ENCODE measurements at places on chromosomes 2 and 18. TPM values are rescaled to one million over a fixed set of nuclear protein-coding genes. Genes with fewer than 3 reads are reported as not detected.

- peaks cover 4% of the 10 kb centered on the region for H3K27me3 ChIP-seq
- H3K4me1 ChIP-seq = no peaks in the 10 kb centered on the region
- no peak overlapping the region for H3K4me3 ChIP-seq
- H3K36me3 ChIP-seq = no peaks in the 10 kb centered on the region
These were observed 348.3 kb upstream of the SYT4 start for GRCh38 chr18:43625582-43625981.

DNA sequence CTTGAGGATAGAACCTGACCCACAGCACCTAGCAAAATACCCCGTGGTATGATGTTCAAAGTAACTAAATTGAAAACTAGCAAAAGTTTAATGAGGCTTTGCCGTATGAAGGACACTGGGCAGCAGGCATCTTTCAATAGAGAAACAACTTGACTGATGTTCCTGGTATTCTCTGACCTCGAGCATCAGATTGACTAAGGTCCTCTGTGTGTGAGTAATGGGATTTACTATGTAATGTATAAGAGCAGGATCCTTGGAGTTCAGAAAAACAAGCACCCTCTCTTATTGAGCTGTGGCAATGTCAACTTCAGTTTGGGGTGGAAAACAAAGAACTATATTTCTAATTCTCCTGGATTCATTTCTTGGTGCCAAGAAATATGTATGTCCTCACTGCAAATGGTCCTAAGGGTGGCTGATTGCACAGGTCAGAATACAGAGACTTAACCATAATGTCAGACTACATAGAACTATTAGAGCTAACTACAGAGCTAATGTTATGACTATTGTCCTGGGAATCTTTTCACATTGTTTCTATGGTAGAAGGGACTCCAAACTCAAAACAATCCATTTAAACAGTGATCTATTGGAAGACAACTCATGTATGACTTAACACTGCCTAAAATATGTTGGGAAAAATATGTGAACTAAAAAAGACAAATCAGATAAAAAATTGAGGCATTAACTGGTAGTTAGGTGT lies 4.4 kb downstream of the TNFAIP6 start:
- no peaks in the 10 kb centered on the region for H3K4me1 ChIP-seq
- H3K27ac ChIP-seq = no peak overlapping the region
- H3K4me3 ChIP-seq = no peak overlapping the region

- H3K36me3 ChIP-seq = no peaks in the 10 kb centered on the region
- peaks cover 7% of the 10 kb centered on the region for H3K4me1 ChIP-seq
- H3K27ac ChIP-seq = no peak overlapping the region
- no peak overlapping the region for H3K4me3 ChIP-seq
These were observed 122.9 kb upstream of the ZEB2 start for GRCh38 chr2:144642856-144643255.

DNA sequence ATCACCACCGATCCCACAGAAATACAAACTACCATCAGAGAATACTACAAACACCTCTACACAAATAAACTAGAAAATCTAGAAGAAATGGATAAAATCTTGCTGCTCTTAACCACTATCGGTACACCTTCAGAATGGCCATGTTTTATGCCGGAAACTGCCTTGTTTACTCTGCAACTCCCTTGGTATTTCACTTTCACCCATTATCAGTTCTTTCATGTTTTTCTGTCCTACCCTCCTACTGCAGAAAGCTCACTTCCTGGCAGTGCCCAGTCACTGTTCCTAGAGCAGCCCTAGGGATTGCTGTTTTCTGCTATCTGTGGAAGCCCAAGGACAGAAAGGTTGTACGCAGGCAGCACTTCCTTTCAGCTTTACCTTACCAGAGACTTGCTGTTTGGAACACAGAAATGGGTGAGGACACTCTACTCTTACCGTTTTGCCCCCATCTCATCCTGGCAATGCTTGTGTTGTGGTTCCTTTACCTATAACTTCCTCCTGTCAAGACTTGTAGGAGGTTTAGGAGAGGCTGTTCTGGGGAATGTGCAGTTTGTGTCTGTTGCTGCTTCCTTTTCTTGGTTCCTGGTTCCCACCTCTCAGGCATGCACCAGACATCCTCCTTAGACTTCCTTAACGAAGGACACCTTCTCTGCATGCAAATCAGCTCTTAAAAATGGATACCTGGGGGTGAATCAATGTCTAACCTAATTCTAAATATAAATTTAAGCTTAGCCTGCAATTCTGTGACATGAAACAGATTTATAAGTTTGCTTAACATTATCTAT lies 394.4 kb downstream of the SPAG16 start:
- DNase-seq = no peak
- no peak overlapping the region for H3K27ac ChIP-seq
- no peaks in the 10 kb centered on the region for H3K27me3 ChIP-seq
- no peaks in the 10 kb centered on the region for H3K4me1 ChIP-seq
- H3K4me3 ChIP-seq = no peak overlapping the region
- H3K36me3 ChIP-seq = no peaks in the 10 kb centered on the region

DNA sequence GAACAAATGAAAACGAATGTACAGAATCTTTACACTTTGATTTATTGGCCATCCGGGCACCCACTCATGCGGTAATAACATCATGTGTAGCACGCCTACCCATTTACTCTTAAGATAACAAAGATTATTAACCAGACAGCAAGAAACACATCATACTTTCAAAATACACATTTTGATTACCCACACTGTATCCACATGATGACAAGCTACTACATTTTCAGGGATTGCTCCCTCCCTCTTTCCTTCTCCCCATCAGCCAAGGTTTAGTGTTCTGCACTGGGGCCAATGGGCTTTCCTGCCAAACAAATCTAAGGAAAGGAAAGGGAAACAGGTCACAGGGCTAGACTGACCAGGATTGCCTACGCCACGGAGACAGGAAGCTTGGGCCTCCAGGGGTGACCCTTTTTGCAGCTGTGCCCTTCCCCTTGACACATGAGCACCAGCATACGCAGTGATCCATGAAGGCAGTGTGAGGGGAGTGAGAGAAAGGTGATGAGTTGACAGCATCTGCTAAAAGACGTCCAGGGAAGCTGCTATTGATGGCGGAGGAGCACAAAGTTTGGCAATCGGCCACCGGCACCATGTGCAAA lies 76.5 kb downstream of the ZNF521 start:
- H3K27me3 ChIP-seq = no peaks in the 10 kb centered on the region
- no peak for DNase-seq
- H3K4me3 ChIP-seq = no peak overlapping the region
- H3K27ac ChIP-seq = no peak overlapping the region
- H3K36me3 ChIP-seq = peaks cover 10% of the 10 kb centered on the region

- H3K4me3 ChIP-seq = no peak overlapping the region
- H3K27me3 ChIP-seq = no peaks in the 10 kb centered on the region
- H3K36me3 ChIP-seq = no peaks in the 10 kb centered on the region
- H3K4me1 ChIP-seq = no peaks in the 10 kb centered on the region
These were observed 5.8 kb upstream of the UPP2 start for GRCh38 chr2:158095912-158096311.

DNA sequence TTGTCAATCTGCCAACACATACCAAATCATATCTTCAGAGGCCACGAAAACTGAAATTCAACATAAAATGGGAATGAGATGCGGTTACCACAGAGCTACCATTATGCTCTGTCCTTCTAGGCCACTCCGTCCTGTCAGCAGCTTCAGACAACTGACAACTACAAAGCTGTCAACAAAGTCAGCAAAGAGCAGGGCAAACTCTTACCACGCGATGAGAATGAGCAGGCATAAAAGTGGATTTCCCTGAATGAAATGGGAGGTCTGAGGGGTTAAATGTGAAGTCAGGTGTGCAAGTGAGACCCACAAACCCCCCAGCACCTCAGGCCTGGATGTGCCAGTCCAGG lies 130.1 kb downstream of the LNPK start:
- no peak overlapping the region for H3K4me3 ChIP-seq
- H3K4me1 ChIP-seq = peaks cover 24% of the 10 kb centered on the region
- peak; percentile 19 for DNase-seq

GRCh38 chr2:161045726-161046125 lies 114.5 kb upstream of the TANK start:
- H3K36me3 ChIP-seq = no peaks in the 10 kb centered on the region
- H3K4me3 ChIP-seq = no peak overlapping the region
- no peak overlapping the region for H3K27ac ChIP-seq

DNA sequence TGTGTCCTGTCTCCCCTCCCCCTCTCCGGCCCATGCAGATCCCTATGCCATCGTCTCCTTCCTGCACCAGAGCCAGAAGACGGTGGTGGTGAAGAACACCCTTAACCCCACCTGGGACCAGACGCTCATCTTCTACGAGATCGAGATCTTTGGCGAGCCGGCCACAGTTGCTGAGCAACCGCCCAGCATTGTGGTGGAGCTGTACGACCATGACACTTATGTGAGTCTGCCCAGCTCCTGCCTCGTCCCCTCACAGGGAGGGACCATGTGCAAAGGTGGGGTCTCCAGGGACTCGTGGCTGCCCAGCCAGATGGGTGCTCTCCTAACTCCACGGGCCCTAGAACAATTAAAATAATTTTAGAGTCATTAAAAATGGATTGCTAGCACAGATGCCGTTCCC lies 145.2 kb downstream of the DYSF start:
- H3K36me3 ChIP-seq = peaks cover 21% of the 10 kb centered on the region
- H3K4me3 ChIP-seq = no peak overlapping the region
- H3K4me1 ChIP-seq = peaks cover 5% of the 10 kb centered on the region
- H3K27ac ChIP-seq = no peak overlapping the region

DNA sequence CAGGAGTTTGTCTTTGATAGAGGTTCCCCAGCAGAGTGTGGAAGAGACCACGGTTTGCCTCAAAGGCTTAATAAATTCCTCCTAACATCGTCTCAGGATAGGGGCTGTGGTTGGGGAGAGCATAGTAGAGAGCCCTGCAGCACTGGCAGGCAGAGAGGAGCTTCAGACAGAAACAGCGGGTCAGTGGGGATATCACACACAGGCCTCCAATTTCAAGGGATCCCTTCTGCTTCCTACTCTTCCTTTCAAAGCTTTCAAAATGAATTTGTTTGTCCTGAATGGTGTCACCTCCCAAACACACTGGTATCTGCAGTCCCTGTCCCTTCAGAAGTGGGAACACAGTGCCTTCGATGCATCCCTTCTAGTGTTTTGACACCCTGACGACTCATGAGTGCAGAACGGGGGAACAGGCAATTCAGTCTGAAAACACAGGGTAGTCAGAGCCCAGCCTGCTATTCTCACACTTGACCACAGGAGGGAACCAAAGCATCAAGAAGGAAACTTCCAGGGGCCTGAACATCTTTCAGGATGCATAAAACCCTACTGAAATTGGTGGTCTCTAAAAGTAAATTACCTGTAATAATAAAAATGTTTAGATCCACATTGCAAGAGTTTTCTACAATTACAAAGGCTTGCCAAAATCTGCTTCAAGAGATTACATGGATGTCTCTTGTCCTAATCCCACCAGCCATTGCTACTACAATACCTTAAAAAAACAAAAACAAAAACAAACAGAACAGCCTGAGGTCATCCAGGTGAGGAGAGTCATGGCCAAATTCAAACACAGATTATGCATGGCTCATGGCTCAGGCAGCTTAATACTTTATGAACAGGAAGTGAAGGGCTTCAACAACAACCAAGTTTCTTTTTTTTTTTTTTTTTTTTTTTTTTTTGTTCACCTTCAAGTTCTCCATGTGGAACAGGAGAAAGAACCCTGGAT lies 49.8 kb downstream of the SLC14A2 start:
- no peaks in the 10 kb centered on the region for H3K36me3 ChIP-seq
- no peak overlapping the region for H3K4me3 ChIP-seq
- H3K27ac ChIP-seq = peak overlapping the region; percentile 58
- DNase-seq = no peak
- no peaks in the 10 kb centered on the region for H3K27me3 ChIP-seq

- peaks cover 2% of the 10 kb centered on the region for H3K4me1 ChIP-seq
- no peak overlapping the region for H3K4me3 ChIP-seq
- H3K36me3 ChIP-seq = no peaks in the 10 kb centered on the region
These were observed 5.8 kb upstream of the TWSG1 start for GRCh38 chr18:9328776-9329175.

- no peak overlapping the region for H3K4me3 ChIP-seq
- H3K27me3 ChIP-seq = no peaks in the 10 kb centered on the region
- peaks cover 15% of the 10 kb centered on the region for H3K36me3 ChIP-seq
- H3K4me1 ChIP-seq = peaks cover 7% of the 10 kb centered on the region
- no peak for DNase-seq
These were observed 35.1 kb downstream of the NLRC4 start for GRCh38 chr2:32229635-32230034.

DNA sequence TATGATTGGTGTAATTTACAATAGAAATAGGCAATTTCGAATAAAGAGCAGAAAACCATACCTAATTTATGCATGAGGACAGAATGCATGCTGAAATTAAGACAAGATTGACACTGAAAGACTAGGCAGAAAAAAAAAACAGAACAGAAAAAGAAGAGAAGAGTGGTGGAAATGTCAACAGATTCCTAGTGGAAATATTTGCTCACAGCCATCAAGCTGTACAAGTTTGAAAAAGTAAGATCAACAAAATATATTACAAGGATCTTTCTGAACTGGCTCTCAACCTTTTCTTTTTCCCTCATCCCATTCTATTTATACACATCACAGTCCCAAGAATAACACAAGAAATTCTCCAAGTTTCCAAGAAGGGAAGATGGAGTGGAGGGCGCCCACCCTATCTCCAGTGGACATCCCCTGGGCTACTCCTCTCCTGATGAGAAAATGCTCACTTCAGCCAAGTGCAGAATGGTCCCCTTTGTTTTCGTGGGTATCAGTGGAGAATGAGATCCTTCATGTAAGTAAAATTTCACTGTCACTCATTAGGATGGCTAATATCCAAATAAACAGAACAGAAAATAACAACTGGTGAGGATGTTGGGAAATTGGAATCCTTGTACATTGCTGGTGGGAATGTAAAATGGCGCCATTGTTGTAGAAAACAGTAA lies 51.0 kb upstream of the ZNF532 start:
- H3K27ac ChIP-seq = peak overlapping the region; percentile 34
- no peaks in the 10 kb centered on the region for H3K27me3 ChIP-seq
- no peaks in the 10 kb centered on the region for H3K36me3 ChIP-seq
- H3K4me3 ChIP-seq = no peak overlapping the region

GRCh38 chr2:28801726-28802125 lies 8.9 kb upstream of the SPDYA start:
- no peak for DNase-seq
- H3K36me3 ChIP-seq = peaks cover 82% of the 10 kb centered on the region
- peaks cover 10% of the 10 kb centered on the region for H3K4me1 ChIP-seq

DNA sequence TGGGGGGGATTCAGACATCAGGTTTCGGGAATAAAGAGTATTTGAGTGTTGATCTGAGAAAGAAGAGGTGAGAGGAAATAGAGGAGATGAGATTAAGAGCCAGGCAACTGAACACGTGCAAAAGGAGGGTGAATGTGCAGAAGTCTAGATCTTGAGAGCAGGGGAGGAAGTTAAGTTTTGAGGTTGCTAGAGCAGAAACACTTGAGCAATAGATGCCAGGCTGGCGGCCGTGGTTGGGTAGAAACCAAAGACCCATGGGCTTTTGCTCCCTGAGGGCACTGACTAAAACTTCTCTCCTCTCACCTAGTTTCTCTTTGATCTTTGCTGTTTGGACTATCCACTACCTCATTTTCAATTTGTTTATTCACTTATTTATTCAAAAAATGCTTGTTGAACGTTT lies 116.0 kb downstream of the CDC42EP3 start:
- H3K27ac ChIP-seq = no peak overlapping the region
- H3K4me1 ChIP-seq = no peaks in the 10 kb centered on the region
- H3K27me3 ChIP-seq = no peaks in the 10 kb centered on the region
- no peak overlapping the region for H3K4me3 ChIP-seq
- DNase-seq = peak; percentile 19

- H3K4me1 ChIP-seq = peaks cover 22% of the 10 kb centered on the region
- peak overlapping the region; percentile 46 for H3K27ac ChIP-seq
- no peak for DNase-seq
- no peaks in the 10 kb centered on the region for H3K36me3 ChIP-seq
These were observed 266.4 kb downstream of the GPD2 start for GRCh38 chr2:156702541-156702940.

Gene GKN1
- total RNA-seq = not detected

Gene SERPINB2
- total RNA-seq = not detected

Gene BOLL
- total RNA-seq = not detected

Gene DSG2
- total RNA-seq = 42.6 TPM

Gene EFR3B
- 8.7 TPM for total RNA-seq

Gene SLC40A1
- 44.0 TPM for total RNA-seq
